Neural crest cell (in vitro differentiated cells): ENCODE measurements at places on chromosomes 1 and 21. TPM values are rescaled to one million over a fixed set of nuclear protein-coding genes. Genes with fewer than 3 reads are reported as not detected.

OR2T33 gene
- not detected in 2 replicates for total RNA-seq

LCE2C gene
- total RNA-seq: not detected in 2 replicates

KIF14 gene
- total RNA-seq: 22.0 and 23.7 TPM in 2 replicates

TACSTD2 gene
- total RNA-seq: not detected in 2 replicates

ARHGEF10L gene
- total RNA-seq: 20.4 and 22.2 TPM in 2 replicates

HYI gene
- total RNA-seq: 42.9 and 46.6 TPM in 2 replicates

APOBEC4 gene
- total RNA-seq: not detected in 2 replicates

SASS6 gene
- 14.9 and 15.2 TPM in 2 replicates for total RNA-seq

ADAMTSL4 gene
- total RNA-seq: 0.32 and 0.44 TPM in 2 replicates

VASH2 gene
- 8.7 and 10.3 TPM in 2 replicates for total RNA-seq

MAP1LC3C gene
- total RNA-seq: 0.54 and 1.1 TPM in 2 replicates

C1orf198 gene
- total RNA-seq: 73.3 and 73.5 TPM in 2 replicates

C1orf226 gene
- 9.3 and 9.8 TPM in 2 replicates for total RNA-seq

CD247 gene
- total RNA-seq: 2.8 and 3.9 TPM in 2 replicates

TTC24 gene
- total RNA-seq: not detected in 2 replicates

SGIP1 gene
- total RNA-seq: 5.3 and 5.9 TPM in 2 replicates

PLEKHG5 gene
- total RNA-seq: 28.9 and 31.7 TPM in 2 replicates

TRIM46 gene
- 9.8 and 10.0 TPM in 2 replicates for total RNA-seq

FAM177B gene
- 0.47 TPM in 1 of 2 replicates, not detected in the other for total RNA-seq

LIN28A gene
- 445 and 455 TPM in 2 replicates for total RNA-seq

ASTN1 gene
- total RNA-seq: 21.8 TPM in 2 replicates

CFAP126 gene
- not detected in 2 replicates for total RNA-seq

WNT3A gene
- total RNA-seq: not detected in 2 replicates

OR2T11 gene
- total RNA-seq: not detected in 2 replicates

CYP4A11 gene
- total RNA-seq: not detected in 2 replicates

CCDC18 gene
- 20.8 and 21.0 TPM in 2 replicates for total RNA-seq

EVI5 gene
- total RNA-seq: 22.8 and 24.7 TPM in 2 replicates

F5 gene
- not detected in 2 replicates for total RNA-seq

OR2L2 gene
- total RNA-seq: 0.09 TPM in 2 replicates

CLCNKB gene
- 0.30 TPM in 2 replicates for total RNA-seq

ORC1 gene
- total RNA-seq: 36.9 and 38.5 TPM in 2 replicates

OR2T2 gene
- total RNA-seq: not detected in 2 replicates

CYYR1 gene
- 18.2 and 20.1 TPM in 2 replicates for total RNA-seq

ILDR2 gene
- total RNA-seq: 27.4 and 30.3 TPM in 2 replicates

VTCN1 gene
- 0.43 and 0.47 TPM in 2 replicates for total RNA-seq

TRIM58 gene
- total RNA-seq: 1.6 and 2.1 TPM in 2 replicates

ATP1A4 gene
- total RNA-seq: 0.20 and 0.35 TPM in 2 replicates

SRGAP2B gene
- 56.6 and 58.5 TPM in 2 replicates for total RNA-seq

PPIAL4G gene
- total RNA-seq: 0.09 TPM in 1 of 2 replicates, not detected in the other
